ENCODE measurements at places on chromosomes 11 and 22.

DNA sequence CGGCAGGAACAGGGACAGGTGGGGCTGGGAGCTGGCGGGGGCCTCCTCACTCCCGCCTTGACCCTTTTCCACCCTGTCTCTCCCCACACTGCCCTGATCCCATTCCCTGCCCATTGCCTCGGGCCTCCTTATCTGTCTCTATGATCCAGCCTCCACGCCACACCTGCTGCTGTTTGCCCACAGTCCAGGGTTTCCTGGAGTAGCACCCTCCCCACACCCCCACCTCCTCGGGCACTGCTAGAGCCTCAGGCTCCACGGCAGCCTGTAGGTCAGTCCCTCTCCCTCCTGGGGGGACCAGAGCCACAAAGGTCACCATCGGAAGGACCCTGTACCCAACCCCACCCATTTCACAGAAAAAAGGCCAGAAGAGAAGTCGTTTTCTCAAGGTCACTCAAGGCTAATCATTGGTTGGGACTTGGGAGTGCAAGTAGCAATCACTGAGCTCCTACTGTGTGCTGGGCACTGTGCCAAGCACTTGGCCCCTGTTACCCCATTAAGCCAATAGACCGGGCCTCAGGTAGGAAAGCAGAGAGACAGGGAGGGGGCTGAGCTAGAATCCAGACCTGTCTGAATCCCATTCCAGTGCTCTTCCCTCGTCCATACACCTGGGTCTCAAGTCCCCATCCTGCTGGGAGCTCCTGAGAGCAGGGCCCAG lies 71.8 kb downstream of the PDE2A start:
- DNase-seq: no peak

DNA sequence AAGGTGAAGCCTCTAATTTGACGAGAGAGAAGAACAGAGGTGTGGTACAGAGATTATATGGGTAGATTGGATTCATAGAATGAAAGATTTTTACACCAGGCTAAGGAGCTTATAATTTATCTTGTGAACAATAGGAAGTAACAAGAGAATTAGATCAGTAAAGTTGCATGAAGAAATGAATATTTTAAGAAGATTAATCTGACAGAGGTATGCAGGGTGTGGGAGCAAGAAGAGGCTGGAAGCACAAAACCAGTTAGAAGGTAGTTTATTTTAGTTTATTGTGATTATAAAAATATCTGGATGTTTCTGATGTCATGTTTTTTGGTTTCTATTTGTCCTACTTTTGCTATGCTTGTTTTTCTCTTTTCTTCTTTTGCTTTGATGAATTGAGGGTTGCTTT lies 15.7 kb downstream of the SLC5A12 start:
- DNase-seq: no peak

GRCh38 chr22:29305836-29306174 lies 645 bp upstream of the GAS2L1 start:
- no peak for DNase-seq

- peak; percentile 52 for DNase-seq
Observed at GRCh38 chr22:30444632-30445437, 19.3 kb downstream of the MTFP1 start.

GRCh38 chr11:5476186-5476819 lies 12.2 kb upstream of the OR52D1 start:
- peak; percentile 38 for DNase-seq

- no peak for DNase-seq
Observed at GRCh38 chr11:2803186-2804091, 82.1 kb downstream of the CDKN1C start.

- DNase-seq: no peak
Observed at GRCh38 chr11:30853439-30853838, 267.3 kb upstream of the MPPED2 start.

- DNase-seq: no peak
Observed at GRCh38 chr11:42098075-42098474, 638.6 kb upstream of the LRRC4C start.
